ENCODE measurements at places on chromosomes 16 and 17.
A peak's percentile ranks its signal among the peaks of the same experiment; 100 is the strongest.

DNA sequence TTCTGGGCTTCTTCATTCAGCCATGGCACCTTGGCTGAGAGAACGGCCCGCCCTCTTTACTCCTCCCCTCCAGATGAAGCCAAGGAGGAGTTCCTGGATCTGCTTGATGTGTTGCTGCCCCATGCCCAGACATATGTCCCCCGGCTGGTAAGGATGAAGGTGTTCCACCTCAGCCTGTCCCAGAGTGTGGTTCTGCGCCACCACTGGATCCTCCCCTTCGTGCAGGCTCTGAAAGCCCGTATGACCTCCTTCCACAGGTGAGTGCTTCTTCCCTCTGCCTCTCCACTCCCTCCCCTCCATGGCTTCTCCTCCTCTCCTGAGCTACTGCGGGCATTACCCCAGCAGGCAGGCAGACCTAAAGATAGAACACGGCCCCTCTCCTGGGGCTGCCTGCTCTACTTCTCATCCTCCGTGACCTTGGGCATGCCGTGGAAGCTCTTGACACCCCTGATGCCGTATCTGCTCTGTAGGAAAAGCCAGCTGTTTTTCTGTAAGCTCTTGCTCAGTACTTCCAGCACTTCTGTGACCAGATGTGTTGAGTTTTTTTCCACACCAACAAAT is 8.7 kb downstream of the USB1 start:
- DNase-seq: no peak

GRCh38 chr16:88477631-88478519 is 24.8 kb downstream of the ZFPM1 start:
- no peak for DNase-seq

DNA sequence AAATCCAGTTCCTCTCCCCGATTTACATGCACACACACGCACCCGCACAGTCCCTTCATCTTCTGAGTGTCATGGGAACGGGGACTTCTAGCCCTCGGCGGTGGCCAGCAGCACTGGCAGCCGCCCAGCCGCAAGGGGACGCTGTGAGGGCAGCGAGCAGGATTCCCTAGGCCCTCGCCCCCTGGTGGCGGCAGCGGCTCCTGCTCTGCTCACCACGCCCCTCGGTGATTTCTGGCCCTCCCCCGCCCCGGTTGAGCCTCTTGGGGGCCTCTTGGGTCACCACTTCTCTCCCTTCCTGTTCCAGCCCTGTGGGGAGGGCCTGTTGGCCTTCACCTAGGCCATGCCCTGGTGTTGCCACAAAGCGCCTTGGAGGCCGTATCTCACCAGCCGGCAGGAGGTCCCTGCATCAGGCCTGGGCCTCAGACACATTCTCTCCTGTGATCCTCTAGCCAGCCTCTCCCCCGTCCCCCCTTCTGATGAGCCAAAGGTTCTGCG is 75.2 kb upstream of the KSR1 start:
- DNase-seq: peak; percentile 85

DNA sequence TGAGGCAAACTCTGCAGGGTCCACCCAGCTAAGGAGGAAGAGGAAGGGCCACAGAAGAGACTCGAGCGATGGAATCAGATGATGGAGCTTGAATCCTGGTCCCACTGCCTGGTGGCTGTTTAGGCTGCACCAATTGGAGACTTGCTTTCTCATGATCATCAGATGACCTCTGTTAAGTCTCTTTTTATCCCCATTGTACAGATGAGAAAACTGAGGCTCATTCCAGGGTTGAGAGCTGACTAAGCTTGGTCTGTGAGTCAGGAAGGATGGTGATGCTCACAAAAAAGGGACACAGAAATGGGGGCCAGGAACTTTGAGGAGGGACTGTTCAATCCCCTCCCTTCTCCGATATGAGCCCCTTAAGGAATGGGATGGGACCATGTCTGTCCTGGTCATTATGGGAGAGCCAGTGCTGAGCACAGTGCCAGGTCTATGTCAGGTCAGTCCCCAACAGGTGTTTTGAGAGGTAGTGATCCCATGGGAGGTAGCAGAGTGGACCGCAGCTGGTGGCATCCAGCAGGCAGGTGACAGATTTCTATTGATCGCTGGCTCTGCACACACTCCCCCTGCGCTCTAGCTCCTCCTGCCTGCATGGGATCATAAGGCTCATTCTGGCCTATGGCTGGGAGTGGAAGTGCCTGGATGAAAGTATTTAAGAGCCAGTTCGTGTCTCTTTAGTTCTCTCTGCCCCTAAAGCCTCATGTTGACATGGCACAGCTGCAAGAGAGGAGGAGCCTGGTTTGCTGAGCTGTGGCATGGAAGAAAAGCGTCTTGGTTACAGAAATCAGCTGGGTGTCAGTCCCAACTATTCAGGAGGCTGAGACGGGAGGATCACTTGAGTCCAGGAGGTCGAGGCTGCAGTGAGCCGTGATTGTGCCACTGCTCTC is 27.2 kb downstream of the SNX20 start:
- DNase-seq: peak; percentile 28

DNA sequence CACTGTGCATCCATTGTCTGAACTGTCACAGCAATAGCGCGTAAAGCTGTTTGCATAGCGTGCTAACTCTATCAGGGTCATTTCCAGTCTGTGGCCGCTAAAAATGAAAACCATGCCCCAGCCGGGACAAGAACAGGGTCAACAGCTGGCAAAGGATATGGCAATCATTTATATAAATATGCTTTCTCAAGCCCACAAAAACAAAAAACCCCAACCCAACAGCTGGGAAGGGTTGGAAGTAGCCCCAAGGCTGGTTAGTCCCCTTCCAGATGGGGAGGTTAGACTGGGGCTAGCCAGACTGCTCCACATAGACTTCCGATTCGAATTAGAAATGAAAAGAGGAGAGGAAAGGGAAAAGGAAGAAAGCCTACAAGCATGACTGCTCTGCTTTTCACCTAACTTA is 203.3 kb upstream of the TBX2 start:
- DNase-seq: no peak

All from NCI-H524 (cell line).